ENCODE measurements at places on chromosomes 4 and X.

DNA sequence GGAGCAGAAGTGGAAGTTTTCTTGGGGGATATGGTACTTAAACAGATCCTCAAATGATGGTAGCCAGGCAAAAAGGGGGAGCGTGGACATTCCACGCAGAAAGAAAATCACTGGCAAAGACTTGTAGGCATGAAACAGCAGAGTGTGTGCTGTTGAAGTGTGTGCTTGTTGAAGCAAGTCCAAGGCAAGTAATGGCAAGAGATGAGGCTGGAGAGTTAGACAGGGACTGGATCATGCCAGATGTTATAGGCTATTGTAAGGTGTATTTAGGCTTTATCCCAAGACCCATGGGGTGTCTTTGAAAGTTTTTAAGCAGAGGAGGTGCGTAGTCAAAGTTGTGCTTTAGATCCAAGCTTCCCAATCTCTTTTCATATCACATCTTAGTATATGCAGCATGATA, 124.5 kb downstream of the MBNL3 start:
- no peak for DNase-seq

DNA sequence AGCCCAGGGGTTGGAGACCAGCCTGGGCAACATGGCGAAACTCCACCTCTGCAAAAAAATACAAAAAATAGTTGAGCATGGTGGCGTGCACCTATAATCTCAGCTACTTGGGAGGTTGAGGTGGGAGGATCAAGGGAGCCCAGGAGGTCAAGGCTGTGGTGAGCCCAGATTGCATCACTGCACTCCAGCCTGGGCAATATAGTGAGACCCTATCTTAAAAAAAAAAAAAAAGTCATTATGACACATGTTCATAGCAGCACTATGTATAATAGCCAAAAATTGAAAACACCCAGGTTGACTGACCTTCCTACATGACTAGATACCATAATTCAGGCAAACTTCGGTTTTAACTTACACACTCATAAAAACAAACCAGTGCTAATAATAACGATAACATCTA, 90.8 kb upstream of the RBPJ start:
- no peak for DNase-seq

DNA sequence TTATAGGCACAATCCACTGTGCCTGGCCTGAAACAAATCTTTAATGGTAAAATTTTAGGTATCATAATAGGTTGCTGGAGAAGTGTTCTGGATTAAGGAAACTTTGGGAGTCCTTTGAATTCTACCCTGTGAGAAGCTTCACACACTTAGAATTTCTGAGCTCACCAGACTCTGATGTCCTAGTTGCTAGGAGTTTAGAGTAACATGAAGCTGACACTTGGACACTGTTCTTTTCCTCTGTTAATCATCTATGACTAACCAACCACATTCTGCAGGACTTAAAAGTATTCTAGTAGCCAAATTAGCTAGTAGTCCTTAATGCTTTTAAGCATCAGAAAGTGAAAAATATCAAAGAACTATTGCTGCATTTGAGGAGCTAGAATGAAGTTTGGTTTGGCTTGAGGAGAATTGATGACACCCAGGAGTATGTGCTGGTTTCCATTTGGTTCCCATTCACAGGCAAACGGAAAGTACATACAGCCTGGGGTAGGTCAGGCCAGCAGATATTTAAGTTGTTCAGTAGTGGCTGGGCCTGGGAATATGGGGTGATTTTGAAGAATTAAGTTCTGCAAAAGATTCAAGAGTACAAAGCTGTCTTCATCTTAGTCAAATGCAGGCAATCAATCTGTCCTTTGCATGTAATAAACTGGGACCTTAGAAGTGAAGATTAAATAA, 38.8 kb upstream of the IGFBP7 start:
- DNase-seq = no peak

GRCh38 chr4:154277172-154277571, 214.4 kb downstream of the DCHS2 start:
- DNase-seq = no peak

DNA sequence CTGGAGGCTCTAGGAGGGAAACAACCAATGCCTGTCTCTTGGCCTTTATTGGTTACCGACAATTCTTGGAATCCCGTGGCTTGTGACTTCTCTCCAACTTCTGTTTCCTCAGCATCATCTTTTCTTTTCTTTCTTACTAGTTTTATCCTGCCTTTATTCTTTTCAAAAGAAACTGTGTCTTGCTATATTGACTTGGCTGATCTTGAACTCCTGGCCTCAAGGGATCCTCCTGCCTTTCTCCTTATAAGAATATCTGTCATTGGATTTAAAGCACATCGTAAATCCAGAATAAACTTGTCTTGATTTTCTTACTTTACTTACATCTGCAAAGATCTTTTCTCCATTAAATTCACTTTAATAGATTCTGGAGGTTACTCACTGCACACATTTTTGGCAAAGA, 49.9 kb upstream of the UGT2B10 start:
- DNase-seq = no peak

- DNase-seq = no peak
These were observed 69.0 kb upstream of the IL15 start for GRCh38 chr4:141567326-141567915.

DNA sequence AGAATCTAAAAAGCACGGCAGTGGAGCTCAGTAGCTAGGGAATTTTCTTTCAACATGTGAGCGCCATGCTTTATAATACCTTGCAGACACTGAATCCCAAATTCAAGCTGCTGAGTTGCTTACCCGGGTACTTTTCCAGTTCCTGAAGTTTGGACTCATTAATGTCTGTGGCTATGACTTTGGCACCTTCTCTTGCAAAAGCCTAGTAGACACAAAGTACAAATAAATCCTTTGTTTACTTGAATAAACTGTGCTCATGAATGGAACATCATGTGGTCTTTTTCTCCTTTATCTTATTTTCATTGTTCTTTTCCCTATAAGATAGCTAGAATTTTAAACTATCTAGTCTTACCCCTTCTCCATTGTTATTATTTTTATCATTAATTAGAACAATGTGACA, 4.6 kb downstream of the BDH2 start:
- no peak for DNase-seq

Measured in fibroblast of skin of left biceps (primary cell).